ENCODE measurements at places on chromosomes 4 and X.

- no peak for DNase-seq
Measured at GRCh38 chr4:105496899-105497298, 23.0 kb upstream of the PPA2 start.

DNA sequence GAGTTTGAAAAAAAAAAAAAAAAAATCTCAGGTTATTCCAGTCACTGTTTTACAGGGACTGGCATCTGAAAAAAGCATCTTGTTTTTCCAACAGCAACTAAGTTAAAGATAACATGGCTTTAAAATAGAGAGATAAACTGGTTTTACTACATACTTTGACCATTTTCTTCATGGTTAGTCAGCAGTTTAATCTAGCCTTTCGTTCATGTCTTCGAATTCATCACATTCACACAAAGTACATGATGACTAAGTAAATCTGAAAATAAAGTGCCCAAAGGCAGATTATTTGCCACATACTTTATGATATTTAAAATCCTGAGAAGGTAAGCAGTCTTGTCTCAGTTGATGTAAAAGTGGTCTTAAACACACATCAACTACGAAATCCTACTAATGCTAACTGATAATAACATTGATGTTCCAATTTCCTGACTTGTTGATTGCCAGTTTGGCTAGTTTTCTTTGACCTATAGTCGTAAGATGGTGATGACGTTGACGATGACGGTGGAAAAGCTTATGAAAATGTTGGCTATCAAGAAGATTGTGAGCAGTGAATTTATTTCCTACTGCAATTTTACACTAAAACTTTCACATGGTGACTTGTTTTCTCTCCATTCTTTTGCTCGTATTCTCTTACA lies 540.5 kb upstream of the BOD1L1 start:
- DNase-seq: no peak

DNA sequence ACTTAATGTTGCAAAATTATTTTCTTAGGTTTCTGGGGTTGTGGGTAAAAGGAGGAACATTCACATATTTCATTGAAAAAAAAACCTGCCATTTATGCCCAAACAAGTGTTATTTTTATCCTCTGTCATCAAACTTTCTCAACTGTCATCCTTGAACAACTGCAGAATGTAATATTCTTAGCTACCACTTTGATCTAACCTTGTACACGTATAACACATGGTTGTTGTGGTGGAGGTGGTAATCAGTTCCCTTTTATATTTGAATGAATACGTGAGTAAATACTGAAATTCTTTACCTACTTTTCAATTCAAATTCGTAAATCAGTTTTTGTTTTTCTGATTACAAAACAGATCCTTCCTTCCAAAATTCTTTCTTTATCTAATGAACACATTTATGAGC lies 3.8 kb upstream of the AMMECR1 start:
- no peak for DNase-seq

DNA sequence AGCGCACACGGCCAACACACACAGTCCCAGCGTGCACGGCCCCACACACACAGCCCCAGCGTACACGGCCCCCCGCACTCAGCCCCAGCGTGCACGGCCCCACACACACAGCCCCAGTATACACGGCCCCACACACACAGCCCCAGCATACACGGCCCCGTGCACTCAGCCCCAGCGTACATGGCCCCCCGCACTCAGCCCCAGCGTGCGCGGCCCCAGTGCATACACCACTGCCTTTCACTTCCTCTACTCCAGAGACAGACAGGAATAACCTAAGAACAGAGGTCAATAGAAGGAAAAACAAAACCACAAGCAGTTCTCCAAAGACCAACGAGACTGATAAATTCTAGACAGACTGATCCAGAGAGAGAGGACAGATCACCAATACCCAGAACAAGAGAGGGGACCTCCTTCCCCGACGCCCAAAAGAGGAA lies 17.1 kb downstream of the GAK start:
- DNase-seq: no peak

DNA sequence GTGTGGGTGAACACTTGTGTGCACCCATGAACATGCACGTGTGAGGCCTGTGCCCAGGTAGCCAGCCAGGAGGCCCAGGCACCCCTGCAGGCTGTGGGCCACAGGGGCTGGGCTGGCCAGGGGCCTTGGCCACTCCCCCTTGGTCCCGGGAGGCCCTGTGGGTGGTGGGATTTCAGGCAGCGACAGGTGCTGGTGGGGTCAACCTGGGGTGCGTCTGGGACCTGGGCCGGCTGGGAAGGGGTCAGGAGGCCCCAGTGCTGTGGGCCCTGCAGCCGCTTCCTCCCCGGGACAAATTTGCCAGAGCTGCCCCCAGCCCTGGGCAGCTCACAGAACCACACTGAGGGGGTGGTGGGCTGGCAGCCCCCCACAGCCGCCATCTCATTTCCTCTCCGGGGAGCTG lies 7.9 kb downstream of the FGFRL1 start:
- no peak for DNase-seq

DNA sequence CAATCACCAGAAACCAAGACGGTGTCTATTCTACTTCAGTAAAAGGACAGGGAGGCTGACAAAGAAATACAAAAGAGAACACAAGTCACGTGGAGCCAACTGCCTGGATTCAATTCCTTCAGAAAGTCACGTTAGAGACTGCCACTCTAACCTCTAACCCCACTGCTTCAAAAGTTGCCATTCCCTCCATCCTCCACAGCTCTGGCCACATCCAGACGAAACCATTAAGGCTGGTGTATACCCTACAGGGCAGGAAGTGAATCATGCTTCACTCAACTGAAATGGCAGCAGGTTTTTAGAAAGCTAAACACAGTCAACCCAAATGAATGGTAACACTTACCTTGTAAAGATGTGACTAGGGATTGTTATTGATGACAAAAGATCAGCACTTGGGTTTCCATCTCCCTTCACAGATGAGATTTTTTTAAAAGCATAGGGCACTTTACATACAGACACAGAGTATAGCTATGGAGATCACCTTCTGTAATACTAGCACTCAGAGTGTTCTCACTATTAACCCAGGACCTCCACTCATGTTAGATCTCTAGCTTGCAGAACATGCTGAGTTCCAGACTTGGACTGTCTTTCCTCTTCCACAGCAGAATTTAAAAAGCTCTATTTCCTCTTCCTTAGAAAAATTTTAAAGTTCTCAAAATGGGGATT lies 37.4 kb downstream of the MAML3 start:
- no peak for DNase-seq

DNA sequence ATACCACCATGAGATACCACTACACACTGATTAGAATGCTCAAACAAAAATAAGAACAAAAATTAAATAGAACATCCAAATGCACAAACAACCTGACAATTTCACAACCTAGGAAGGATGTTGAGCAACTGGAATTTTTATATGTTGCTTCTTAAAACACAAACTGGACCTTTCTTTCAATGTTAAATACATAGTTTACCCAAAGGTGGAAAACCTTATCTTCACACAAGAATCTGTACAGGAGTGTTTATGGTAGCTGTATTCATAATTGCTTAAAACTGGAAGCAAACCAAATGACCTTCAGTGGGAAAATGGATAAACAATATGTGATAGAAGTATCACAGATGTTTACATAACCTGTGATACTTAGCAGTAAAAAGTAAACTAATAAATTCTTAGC lies 573.8 kb downstream of the MAGEB5 start:
- no peak for DNase-seq

GRCh38 chrX:42237956-42238355 lies 314.6 kb upstream of the CASK start:
- no peak for DNase-seq

GRCh38 chr4:114659386-114660008 lies 60.9 kb downstream of the UGT8 start:
- DNase-seq: no peak

GRCh38 chrX:20116577-20117240 lies at the start of gene MAP7D2:
Gene MAP7D2 (minus strand): TSS chrX:20116907. CDS start chrX:20116879, 28 bp downstream.
- DNase-seq: no peak

DNA sequence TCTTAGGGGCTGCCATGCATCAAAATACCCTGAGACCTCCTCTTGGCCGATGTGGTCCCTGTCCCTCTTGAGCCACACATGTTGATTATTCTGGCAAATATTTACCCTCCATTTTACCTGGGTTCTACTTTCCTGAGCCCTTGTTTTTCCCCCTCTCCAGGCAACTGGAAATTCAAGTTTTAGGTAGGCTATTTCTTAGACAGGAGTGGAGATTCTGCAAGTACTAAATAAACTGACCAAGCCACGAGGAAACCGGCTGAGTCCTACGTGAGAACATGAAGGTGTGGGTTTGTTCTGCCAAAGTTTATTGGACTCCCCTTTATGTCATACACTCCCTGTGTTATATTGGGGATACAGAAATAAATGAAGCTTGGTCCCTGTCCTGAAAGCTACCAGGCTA lies 88.1 kb downstream of the RTL5 start:
- no peak for DNase-seq

- DNase-seq: no peak
Measured at GRCh38 chr4:54093324-54094240, 6.4 kb upstream of the GSX2 start.

DNA sequence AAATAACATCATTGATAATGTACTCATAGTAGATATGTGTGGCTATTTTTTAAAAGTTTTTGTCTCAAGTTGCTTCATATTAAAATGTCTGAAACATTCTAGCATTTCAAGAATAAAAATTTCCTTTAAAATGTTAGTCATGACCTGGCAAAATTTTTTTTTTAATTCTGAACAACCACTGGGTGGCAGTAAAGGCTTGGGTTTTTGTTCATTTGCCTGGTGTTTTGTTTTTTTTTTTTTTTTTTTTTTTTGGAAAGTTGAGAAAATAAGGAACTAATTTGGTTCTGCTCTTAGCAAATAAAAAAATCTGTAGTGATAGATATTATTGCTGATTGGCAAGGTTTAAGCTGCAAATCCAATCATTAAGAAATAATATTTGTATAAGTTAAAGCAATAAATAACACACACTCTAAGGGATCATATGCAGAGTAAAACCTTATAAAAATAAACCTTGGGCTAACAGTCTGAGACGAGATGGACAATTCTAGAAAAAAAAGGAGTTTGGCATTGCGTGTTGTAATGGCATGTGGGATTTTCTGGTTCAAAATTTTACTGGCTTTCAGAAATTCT lies 81.4 kb downstream of the CEP44 start:
- DNase-seq: no peak

- DNase-seq: no peak
Measured at GRCh38 chr4:79429113-79429903, 21.3 kb upstream of the GK2 start.

GRCh38 chrX:132369617-132370326 lies 119.1 kb downstream of the MBNL3 start:
- DNase-seq: no peak

DNA sequence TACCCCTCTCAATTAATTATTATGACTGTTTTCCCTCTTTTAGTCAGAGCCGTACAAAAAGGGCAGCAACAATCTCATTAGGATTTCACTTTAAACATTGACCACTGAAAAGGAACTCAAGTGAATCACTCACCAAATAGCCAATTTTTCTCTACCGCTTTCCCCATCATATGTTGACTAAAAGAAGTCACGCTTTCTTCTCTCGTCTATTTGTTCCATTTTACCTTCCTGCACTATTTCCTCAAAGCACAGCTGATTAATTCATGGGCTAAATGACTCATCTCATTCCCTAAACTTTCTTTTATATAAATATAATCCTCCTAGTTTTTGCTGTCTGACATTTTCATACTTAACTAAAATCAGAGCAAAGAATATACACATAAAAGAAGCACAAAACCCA lies 8.2 kb downstream of the MID1 start:
- DNase-seq: no peak

DNA sequence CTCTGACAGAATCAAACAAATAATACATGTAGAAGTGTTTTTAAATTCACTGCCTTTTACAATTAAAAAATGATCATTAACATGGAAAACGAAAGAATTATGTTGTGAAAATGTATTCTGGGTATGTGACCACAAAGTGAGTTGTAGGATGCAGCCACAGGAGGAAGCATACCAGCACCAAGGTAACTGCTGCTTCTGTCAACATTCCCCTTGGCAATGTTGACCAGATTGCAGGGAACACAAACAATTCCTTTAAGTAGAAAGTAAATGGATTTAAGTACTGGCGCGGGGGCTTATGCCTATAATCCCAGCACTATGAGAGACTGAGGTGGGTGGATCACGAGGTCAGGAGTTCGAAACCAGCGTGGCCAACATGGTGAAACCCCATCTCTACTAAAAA lies 1877.9 kb upstream of the PCDH7 start:
- no peak for DNase-seq

GRCh38 chr4:2731907-2732317 lies 24.2 kb downstream of the TNIP2 start:
- no peak for DNase-seq

DNA sequence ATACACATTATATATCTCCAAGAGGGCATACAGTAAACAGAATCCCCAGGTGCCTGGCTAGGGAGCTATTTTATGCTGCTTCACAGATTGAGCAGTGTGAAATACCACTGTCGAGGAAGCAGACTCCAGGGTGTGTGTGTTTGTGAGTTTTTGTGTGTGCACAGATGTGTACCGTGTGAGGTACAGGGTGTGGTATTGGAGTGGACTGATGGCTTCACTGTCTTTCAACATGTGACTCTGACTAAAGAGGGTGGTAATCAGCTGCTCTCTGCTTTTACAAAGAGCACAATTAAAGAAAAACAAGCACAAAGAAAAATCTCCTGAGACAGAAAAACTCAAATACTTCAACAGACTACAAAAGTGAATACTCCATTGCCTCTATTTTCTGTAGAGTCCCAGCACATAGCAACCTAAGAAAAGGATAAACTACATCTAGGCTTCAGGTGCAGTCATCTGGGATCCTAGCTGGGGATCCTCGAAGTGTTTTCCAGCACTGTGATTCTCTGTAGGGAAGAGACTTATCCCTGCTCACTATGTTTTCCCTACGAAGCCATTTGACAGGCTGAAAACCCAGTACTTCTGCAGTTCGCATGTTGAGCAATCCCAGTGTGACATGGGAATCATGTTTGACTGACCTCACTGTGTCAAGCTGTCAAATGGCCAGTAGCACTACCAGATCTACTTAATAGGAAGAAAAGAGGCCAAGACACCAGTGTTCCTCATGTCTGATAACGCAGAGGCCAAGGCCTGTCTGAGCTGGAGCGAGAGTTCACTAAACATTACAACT lies 100.3 kb downstream of the CDS1 start:
- no peak for DNase-seq

- no peak for DNase-seq
Measured at GRCh38 chrX:135484641-135485289, 35.7 kb upstream of the INTS6L start.

- DNase-seq: no peak
Measured at GRCh38 chrX:26922278-26922677, 540.9 kb downstream of the PPP4R3C start.

GRCh38 chr4:28287831-28288233 lies 1427.2 kb downstream of the STIM2 start:
- no peak for DNase-seq

DNA sequence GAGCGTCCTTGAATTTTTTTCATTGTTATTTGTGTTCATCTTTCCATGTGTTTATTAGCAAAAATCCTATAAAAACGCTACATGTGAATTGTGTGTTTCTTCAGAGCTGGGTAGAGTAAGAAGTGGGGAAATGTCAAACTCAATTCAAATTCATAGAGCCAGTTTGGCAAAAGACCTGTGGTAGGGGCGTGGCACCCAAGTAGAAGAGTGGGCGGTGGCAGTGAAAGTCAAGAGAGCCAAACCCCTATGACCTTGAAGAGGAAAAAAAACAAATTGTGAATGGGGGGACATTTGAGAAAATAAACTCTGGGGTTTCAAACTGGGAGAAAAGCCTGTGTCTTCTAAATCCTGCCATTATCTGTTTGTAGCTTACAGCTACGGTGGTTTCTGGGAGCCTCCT lies 4.4 kb upstream of the FOXO4 start:
- DNase-seq: no peak

- no peak for DNase-seq
Measured at GRCh38 chr4:21692241-21692640, 256.3 kb downstream of the KCNIP4 start.
